Epithelial cell of prostate (primary cell): ENCODE measurements at places on chromosomes 6 and 20.
A peak's percentile ranks its signal among the peaks of the same experiment; 100 is the strongest.

GRCh38 chr6:114520976-114521375, 178.2 kb upstream of the HS3ST5 start:
- DNase-seq = no peak

DNA sequence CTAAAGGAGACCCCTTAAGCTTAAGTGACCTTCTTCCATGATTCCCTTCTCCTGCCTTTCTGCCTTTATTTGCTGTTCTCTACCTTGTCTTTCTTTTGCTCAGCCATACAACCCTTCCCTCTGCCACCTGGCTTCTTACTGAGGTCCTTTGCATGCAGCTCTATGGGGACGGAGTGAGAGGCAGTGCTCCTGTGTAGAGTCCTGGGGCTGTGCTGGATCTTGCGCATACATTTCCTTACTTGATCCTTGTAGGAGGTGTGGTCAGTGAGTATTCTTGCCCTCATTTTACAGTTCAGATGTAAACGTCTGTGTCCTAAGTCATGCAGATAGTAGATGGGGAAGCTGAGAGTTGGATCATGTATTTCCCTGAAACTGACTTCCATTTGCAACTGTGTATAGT, 5.7 kb downstream of the SASH1 start:
- DNase-seq = no peak

DNA sequence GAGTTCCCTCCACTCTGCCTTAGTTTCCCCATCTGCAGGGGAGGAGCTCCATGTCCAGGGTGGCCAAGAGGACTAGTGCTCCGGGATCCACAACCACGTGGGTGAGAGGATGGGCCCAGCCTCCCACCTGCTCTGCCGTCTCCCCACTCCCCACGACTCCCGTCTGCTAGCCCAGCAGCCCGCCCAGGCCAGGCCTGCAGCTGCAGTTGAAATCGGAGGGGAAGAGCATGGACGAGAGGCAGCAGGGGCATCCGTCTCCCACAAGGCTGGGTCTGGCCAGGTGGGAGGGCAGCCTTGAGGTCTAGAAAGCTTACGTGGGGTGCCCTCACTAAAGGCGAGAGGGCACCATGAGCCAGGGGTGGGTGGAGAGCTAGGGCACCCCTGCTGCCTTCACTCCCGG, 8.6 kb downstream of the NOL4L start:
- DNase-seq = no peak

- no peak for DNase-seq
Measured at GRCh38 chr6:158756126-158756525, 63.0 kb downstream of the EZR start.

- DNase-seq = no peak
Measured at GRCh38 chr20:63085151-63085861, 78.5 kb upstream of the BHLHE23 start.

DNA sequence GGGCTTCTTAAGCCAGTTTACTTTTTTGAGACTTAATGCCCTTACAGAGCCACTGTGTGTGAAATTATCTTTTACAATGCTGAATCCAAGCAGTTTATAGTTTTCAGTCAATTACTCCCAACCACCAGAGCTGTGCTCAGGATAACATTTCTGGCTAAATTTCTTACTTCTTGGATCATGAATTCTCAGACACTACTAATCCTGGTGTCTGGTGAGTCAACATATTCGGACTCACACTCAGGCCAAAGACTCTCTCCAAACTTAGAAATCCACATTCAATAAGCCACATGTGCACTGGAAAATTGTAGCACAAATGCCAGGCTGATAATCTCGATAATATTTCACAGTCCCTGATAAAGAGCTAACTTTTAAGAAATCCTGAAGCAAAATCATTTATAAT, 49.0 kb downstream of the PTPRT start:
- DNase-seq = no peak

- DNase-seq = no peak
Measured at GRCh38 chr6:15330174-15330944, 84.5 kb downstream of the JARID2 start.

DNA sequence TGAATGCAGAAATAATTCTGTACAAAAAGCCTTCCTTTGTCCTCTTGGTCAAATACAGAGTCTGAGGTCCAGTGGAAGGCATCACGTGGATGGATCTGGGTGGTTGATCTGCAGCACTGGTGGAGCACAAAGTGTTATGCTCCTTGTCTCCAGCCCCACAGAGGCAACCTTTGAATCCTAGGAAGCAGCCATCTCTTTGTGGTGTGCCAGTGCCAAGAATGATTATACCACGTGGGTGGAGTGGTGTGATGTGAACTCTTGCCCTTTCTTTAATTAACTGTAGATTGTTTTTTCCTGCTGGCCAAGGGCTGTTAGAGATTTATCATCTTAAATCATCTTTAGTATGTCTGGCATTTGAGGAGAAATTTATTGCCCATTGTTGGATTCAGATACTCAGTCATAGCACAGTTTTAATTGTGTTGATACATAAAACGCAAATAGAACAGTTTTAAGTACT, 31.1 kb downstream of the NCOA7 start:
- no peak for DNase-seq

DNA sequence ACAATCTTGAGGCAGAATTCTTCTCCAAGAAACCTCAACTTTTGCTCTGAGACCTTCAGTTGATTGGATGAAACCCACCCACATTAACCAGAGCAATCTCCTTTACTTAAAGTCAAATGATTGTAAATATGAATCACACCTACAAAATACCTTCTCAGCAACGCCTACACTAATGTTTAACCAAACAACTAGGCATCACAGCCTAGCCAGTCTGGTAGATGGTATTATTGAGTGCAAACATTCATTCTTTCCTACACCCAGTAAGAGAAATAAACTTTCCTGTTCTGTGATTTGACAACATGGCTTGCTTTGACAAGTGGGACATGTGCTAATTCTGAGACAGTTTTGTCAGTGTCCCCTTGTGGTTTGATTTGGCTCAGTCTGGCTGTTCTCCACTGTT, 252.2 kb downstream of the HACE1 start:
- no peak for DNase-seq

GRCh38 chr6:112590326-112590725, 243.2 kb downstream of the RFPL4B start:
- DNase-seq = no peak

GRCh38 chr6:8085053-8085511, 17.3 kb downstream of the EEF1E1 start:
- peak; percentile 71 for DNase-seq

DNA sequence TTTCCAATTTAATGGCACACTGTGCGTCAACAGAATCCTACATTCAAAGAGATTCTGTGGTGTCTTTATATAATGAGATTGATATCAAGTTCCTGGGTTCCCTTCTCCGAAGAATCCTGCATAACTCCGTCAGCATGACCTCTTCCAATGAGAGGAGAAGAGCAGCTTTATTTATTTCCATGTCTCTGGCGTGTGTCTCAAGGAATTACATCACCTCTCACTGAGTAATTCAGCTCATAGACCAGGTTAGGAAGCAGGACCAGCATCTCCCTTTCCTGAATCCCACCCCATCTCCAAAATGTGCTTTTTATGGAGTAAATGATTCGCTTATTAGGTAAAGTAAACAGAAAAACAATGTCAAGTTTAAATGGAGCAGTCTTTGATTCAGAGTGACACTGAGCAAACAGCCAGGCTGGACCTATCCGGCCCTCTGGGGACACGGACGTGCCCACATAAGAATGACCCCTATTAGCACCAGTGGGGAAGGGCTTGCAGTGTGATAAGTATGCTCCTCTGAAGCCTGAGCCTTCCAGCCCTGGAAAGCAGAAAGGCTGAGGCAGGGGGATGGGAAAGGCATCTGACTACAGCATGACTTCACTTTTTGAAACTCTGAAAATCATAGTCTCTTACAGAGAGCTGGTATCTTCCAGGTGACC, 165.2 kb downstream of the CLIC5 start:
- DNase-seq = no peak

DNA sequence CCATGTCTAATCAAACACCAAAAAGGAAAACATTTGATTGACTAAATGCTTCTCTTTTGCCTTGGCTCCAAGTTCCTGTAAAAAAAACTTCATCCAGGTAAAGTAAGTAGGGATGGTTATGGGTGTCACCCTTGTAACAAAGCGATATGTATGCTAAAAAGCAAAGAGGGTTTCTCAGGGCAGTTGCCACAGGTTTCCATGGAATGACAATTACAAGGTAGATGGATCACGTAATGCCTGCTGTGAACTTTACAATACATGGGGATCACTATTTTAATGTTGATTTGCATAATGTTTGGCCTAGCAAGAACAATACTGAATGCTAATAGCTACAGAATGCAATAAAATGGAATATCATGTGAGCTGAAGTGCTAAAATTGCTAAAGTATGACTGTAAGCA, 2.9 kb upstream of the BMP2 start:
- no peak for DNase-seq

- no peak for DNase-seq
Measured at GRCh38 chr6:101689156-101689555, 295.6 kb downstream of the GRIK2 start.

GRCh38 chr6:31805939-31806469, 762 bp downstream of the LSM2 start:
- DNase-seq = no peak

DNA sequence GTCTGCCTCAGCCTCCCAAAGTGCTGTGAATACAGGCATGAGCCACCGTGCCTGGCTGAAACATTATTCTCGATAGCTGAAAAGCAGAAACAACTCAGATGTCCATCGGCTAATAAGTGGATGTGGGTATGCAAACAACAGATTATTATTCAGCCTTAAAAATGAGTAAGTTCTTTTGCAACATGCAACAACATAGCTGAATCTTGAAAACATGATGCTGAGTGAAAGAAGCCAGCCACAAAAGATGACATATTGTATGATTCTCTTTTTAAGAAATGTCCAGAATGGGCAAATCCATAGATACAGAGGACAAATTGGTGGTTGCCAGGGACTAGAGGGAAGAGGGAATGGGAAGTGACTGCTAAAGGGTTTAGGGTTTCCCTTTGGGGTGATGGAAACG, 61.7 kb downstream of the RIOK1 start:
- DNase-seq = no peak

DNA sequence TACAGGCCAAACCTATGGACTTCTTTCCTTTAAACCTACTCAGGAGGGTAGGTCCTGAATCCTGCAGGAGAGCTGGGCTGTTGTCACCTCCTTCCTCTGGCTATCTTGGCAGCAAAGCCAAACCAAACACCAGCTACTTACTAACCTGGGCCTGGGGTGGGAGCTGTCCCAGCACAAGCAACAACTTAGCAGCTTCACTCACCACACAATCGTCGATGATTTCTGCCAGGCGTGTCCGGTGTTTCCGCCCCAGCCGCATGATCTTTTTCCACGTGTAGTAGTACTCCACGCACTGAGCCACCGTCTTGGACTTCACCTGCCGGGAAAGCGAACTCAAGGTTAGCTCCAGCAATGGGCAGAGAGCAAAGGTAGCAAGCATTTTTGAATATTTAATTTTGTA, 25.4 kb upstream of the MRPS10 start:
- DNase-seq = no peak

DNA sequence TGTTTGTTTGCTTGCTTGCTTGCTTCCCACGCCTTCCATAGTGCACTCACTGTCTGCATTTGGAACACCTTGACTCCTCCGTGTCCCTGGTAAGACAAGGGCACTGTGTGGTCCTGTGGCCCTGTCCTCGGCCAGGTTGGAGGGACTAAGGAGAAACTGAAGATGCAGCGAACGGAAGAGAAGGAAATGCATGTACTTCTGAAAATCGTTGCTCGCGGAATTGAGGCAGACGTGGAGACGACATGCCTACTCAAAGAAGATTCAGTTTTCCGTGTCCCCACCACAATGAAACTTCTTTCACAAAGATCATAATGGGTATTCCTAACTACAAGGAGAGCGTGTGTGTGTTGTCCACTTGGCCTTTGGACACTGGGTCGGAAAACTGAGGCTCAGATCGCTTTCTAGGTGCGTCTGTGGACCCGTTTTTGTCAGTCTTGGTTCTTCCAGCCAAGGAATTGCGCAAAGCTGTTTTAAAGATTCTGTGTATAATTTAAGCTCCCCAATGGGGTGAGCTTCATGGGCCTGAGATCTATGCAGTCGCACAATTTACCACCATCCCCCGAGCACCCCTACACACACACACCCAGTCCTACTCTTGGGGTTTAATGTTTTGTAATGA, 120.4 kb upstream of the ZNF184 start:
- DNase-seq = no peak

- no peak for DNase-seq
Measured at GRCh38 chr6:167275001-167275400, 16.1 kb upstream of the UNC93A start.

- no peak for DNase-seq
Measured at GRCh38 chr6:37177077-37177934, 7.4 kb downstream of the PIM1 start.

GRCh38 chr20:53826597-53827291, 233.1 kb upstream of the ZNF217 start:
- no peak for DNase-seq

- no peak for DNase-seq
Measured at GRCh38 chr6:112879920-112880413, 532.8 kb downstream of the RFPL4B start.

DNA sequence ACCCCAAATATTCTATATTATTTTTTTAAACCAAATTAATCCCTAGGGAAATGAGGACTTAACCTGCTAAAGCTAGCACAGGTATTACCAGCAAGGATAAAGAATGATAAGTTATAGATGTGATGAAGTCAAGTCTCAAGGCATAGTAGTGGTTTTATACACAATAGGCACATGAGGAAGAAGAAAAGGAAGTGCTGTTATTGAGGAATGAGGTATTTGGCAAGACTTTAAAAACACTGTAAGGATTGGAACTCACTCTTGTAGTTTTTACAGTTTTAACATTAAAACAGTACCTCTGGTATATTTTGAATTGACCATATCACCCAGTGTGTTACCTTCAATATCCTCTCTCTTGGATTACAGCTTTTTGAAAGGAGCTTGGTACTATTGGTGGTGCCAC, 54.6 kb downstream of the PHF3 start:
- DNase-seq = no peak
